ENCODE measurements at places on chromosomes 11 and 22.

DNA sequence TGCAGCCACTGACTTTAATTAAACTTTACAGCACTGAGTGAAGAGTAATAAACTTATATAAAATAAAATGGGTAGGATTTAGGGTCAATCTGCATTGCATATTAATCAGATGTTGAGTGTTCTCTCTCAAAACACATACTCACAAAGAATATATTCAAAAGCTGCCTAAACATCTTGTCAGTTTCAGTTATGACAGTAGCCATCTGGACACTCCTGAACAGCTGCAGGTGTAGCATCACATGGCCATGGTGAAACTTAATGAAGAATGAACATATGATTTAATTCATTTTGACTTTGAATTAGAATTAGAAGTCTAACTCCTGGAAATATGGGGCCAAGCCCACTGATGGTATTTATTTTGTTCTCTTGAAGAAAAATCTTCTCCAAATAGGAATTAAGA is 684.3 kb upstream of the RAG2 start:
- DNase-seq = no peak

DNA sequence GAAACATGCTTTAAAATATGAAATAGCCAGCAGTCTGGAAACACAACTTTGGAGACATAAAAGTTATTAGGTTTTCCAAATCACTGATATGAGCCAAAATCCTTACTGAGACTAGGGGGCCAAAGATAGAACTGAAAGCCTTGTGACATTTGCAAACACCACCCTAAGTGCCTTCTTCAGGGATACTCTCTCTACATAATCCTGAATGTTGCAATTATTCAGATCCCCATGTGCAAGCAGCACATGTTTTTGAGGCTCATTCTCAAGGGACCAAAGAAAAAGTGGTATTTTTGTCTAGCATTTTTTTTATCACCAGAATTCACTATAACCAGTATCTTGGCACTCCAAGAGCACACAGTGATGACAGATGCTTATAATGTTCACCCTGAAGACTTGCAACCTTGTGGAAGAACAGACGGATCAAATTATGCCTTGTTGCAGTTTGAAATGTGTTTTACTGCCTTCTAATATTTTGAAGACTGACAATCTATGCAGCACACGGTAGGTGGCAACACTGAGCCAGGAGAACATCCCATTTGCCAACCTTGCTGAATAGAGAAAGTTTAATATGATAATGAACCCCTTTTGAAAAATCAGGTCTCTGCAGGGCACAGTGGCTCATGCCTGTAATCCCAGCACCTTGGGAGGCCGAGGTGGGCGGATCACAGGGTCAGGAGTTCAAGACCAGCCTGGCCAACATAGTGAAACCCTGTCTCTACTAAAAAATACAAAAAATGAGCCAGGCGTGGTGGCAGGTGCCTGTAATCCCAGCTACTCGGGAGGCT is 78.5 kb downstream of the PLEKHA7 start:
- DNase-seq = no peak

DNA sequence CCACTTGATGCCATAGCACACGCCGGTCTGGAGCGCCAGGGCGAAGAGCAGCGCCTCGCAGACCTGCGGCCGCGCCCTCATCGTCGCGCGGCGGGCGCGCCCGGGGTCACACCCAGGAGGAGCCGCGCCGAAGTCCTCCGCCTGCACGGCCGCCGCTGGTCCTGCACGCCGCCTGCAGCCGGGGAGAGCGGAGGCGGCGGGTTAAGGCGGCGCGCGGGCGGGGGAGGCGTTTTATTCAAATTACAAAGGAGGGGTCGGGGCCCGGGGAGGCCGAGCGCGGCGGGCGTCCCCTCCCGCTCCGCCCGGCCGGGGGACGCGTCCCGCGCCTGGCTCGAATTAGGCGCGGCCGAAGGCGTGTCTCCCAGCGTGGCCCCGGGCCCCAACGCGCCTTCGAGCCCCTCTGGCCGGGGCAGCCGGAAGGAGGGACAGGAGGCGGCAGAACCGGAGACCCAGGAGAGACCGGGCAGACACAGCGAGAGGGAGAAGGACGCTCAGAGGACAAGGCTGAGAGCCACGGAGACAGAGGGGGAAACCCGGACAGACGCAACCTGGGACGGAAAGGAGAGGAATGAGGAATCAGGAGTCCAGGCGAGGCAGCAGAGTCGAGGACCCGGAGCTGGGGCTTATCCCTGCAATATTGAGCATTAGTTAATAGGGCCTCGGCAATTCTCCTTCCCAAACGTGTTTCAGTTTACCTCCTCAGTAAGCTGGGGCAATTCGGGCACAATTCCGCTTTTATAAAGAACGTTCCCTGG is at the start of gene WNT11:
TSS of gene WNT11 (minus strand) at position 176 of the 755 bp plus-strand sequence. CDS start at position 81, 95 bp downstream.
- DNase-seq = no peak

DNA sequence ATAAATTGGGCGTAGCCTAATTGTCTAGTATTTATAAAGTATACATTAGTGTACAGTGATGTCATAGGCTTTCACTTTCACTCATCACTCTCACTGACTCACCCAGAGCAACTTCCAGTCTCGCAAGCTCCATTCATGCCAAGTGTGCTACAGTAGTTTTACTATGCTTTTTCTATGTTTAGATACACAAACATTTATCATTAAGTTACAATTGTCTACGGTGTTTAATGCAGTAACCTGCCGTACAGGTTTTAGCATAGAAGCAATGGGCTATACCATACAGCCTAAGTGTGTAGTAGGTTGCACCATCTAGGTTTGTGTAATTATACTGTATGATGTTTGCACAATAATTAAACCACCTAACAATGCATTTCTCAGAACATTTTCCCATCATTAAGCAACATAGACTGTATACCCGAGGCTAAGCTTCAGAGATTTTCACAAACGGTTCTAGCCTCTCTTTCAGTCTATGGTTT is 17.5 kb downstream of the OR9G1 start:
- no peak for DNase-seq

GRCh38 chr11:45880772-45881570 is 4.5 kb upstream of the MAPK8IP1 start:
- no peak for DNase-seq

GRCh38 chr11:507727-508515 is 879 bp upstream of the RNH1 start:
- DNase-seq = no peak

DNA sequence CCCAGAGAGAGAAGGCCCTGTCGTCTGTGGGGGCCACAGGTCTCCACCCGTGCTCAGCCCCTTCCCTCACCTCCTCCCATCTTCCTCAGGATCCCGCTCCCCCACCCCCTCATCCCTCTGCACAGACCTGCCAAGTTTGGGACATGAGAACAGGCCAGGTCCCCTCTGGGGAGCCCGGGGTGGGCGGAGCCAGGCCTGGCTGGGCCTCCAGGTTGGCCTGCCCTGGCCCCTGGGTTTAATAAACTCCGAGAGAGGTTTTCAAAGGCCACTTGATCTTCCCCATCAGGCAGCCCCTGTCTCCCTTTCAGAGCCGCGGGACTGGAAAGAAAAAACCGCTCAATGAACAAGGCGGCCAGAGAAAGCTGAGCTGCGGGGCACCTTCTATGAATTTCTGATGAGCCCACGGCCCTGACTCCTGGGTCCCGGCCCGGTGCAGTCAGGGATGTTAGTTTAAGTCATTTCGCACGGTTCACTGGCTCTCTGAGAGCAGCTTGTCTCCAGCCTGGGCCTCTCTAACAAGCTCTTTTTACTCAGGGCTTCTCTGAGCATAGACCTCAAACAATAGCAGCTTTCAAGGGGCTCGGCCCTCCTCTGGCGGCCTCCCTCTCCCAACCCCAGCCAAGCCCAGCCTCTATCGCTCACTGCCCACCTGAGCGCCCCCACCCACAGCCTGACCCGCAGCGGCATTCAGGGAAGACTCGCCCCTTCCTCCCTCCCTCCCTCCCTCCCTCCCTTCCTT is 64.8 kb downstream of the RPUSD4 start:
- DNase-seq = no peak

GRCh38 chr22:39244496-39245129 is at the start of gene PDGFB:
TSS of gene PDGFB (minus strand) at chr22:39244982. CDS start at chr22:39243963, 1,019 bp downstream.
- DNase-seq = no peak

GRCh38 chr11:130629039-130629438 is 180.6 kb downstream of the ADAMTS15 start:
- no peak for DNase-seq

GRCh38 chr11:128148208-128148607 is 439.1 kb downstream of the ETS1 start:
- DNase-seq = no peak

DNA sequence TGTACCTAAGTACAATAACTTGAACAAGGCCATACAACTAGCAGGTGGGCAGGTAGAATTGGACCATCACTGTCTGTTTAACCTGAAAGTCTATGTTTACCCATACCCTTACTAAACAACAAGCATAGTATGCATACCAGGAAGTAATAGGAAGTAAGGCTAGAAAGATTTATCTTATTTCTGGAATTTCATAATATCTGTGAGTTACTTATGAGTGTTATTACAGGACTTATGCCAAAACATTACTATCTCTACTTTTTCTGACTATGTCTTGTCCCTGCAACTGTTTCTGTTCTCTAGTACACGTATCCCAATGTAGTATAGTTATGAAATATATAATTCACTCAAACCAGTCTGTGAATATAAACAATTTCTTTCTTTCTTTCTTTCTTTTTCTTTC is 1400.8 kb upstream of the TENM4 start:
- DNase-seq = no peak

GRCh38 chr11:104490182-104490581 is 326.2 kb upstream of the PDGFD start:
- DNase-seq = no peak

DNA sequence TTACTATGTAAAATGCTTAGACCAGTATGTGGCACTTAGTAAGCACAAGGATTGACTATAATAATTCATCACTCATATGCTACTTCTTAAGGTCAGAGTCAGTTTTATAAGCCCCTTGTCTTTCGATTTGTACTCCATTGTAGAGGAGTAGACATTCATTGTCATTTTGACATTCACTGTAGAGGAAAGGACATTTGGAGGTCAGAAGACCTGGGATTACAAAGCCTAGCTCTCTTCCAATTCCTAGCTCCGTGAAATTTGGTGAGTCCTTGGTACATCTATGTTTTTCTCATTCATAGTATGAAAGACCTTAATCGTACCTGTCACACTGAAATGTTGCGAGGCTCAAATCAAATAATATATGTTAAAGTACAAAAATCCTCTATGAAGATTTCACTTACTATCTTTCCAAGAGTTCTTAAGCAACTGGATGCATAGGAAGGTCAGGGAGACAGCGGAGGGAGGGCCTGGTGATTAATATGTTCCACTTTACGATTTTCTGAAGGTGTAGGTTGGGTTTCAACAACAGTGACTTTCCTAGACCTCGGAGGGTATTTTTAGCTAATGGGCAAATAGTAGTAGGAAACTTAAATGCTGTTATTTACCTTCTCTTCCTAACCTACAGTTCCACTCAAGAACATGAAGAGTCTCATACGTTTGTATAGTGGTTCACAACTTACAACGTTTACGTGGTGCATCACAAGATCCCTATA is 1.4 kb upstream of the EMSY start:
- DNase-seq = no peak

- no peak for DNase-seq
These were observed 30.7 kb downstream of the ARHGAP1 start for GRCh38 chr11:46669711-46670139.

DNA sequence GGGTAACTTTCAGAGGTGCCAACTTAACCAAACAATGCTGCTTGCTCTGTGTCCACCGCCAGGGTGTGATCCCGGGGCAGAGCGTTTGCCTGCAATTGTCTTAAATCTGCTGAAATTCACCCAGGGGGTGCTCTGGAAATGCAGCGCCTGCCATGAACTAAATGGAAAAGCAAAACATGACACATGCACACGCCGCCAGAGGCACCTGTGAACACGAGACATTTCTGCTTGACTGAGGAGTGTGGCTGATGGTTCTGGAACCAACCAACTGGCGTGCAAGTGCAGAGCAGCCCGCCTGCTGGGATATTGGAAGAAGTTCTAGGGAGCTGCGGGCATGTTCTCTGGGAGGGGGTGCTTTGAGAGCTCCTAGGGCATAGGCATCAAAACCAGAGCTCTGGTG is 30.4 kb downstream of the DSCAML1 start:
- DNase-seq = no peak

GRCh38 chr11:24636291-24636629 is 139.4 kb downstream of the LUZP2 start:
- no peak for DNase-seq

GRCh38 chr11:109426442-109427240 is 4.7 kb downstream of the C11orf87 start:
- DNase-seq = no peak

DNA sequence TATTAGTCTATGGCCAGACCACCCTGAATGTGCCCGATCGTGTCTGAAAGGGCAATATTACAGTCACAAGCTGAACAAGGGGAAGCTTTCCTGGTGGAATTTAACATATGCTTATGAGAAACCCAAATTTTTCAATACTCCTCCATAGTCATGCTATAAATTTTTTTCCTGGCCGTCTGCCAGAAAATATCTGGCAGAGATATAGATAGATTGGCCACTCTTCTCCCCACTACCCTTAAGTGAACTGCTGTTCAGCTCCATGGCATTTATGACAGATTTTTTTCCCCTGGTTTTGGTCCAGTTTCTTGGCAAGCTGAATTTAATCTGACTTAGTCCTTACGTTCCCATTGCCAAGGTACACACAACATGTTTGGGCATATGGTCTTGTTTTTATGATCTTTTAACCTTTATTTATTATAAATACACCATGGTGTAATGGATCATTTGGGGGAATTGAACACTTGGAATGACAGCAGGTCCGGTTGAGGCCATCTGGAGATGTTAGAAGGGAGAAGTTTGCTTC is 328.5 kb downstream of the CNTN5 start:
- no peak for DNase-seq

DNA sequence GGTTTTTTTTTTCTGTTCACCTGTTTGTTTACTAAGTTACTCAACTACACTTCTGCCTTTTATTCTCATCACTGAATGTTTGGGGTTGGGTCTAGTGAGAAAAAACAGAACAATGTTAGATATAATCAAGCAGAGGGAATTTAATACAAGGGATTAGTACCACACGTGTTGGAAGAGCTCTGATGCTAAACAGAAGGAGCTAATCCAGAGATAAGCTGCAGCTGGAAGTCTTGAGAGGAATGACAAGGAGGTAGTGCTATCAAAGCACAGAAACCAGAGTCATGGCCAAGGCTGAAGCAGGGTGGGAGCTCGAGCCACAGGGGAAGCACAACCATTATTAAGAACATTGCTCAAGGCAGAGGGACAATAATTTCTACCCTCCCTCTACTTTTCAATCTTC is 604.1 kb upstream of the ANO5 start:
- DNase-seq = no peak

GRCh38 chr11:3227568-3228444 is 4.4 kb downstream of the MRGPRE start:
- no peak for DNase-seq

GRCh38 chr22:37219533-37219932 is 7.3 kb upstream of the SSTR3 start:
- no peak for DNase-seq

GRCh38 chr11:74316772-74317505 is 5.5 kb upstream of the P4HA3 start:
- no peak for DNase-seq

Data from activated effector memory CD4-positive, alpha-beta T cell treated with Interleukin-2 at 50 U/mL for 16 hours (primary cell).